CD4-positive, alpha-beta T cell (primary cell): ENCODE measurements at places on chromosomes 3 and 15. TPM values are rescaled to one million over a fixed set of nuclear protein-coding genes. Genes with fewer than 3 reads are reported as not detected.

ITGA11 gene
- 0.08 TPM for total RNA-seq

UBE2E2 gene
- 20.2 TPM for total RNA-seq

CD200R1 gene
- total RNA-seq, result 4.0 TPM

POC1A gene
- 0.39 TPM for total RNA-seq

CPNE4 gene
- total RNA-seq, result not detected

FANCD2OS gene
- total RNA-seq, result not detected

A4GNT gene
- total RNA-seq, result not detected

CCR8 gene
- 1.3 TPM for total RNA-seq

ROPN1B gene
- total RNA-seq, result 0.25 TPM

FEZF2 gene
- total RNA-seq, result not detected

CTDSPL gene
- 0.92 TPM for total RNA-seq

CYP1A2 gene
- not detected for total RNA-seq

LYSMD4 gene
- total RNA-seq, result 12.9 TPM

SEMA4B gene
- 9.5 TPM for total RNA-seq

POPDC2 gene
- 2.6 TPM for total RNA-seq

AGBL1 gene
- total RNA-seq, result not detected

FOXL2 gene
- not detected for total RNA-seq

GOLGA8O gene
- 1.2 TPM for total RNA-seq
